ENCODE measurements at places on chromosomes 12 and 14.

DNA sequence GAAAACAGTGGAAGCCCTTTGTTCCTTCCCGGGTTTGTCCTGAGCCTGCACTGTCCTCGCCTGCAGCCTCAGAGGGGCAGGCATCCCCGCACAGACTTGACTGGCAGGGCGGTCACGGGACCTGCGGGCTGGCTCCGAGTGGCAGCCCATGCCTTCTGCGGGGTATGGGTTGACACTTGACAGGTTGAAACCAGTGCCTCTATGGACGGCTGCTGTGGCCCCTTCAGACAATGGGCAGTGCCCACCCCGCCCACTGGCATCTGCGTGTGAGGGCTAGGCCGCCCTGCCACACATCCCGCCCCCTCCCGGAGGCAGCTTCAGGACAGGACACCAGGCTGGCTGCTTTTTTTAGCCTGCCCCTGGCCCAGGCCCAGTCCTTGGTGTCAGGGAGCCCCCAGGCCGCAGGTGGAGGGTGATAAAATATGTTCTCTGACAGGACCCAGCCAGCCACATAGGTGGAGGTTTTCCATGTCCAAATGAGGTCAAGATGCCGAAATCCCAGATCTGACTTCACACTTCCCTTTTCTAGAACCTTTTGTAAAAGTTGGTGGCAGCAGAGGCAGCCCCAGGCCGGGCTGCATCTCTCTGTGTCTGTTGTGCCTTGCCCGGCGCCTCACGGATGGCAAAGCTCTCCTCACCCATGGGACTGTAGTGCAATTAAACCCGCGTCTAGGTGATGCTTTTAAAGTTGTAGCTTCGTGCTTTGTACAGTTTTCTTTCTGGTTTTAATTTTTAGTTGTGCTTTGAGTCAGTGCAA lies 10.0 kb downstream of the ANKRD9 start:
- DNase-seq: no peak

DNA sequence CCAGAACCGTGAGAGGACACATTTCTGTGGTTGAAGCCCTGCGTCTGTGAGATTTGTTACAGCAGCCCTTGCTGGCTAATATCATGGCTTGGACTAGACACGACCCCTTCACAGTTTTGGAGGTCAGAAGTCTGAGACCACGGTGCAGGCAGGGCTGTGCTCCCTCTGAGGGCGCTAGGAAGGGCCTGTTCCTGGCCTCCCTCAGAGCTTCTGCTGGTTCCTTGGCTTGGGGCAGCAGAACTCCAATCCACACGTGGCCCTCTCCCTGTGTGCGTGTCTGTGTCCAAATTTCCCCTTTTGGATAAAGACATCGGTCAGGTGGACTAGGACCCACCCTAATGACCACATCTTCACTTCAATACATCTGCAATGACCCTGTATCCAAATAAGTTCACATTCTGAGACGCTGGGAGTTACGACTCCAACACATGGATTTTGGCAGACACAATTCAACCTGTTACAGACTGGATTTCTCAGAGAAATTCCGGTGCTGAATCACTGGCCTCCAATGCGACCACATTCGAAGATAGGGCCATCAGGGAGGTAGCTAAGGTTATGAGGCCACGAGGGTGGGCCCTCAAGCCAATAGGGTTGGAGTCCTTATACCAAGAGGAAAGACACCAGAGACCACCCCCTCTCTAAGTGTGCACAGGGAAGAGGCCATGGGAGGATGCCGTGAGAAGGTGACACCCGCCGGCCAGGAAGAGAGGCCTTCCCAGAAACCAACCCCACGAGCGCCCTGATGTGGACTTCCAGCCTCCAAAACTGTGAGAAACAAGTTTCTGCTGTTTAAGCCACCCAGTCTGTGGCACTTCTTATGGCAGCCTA lies 43.6 kb upstream of the PPP2R5C start:
- DNase-seq: no peak

DNA sequence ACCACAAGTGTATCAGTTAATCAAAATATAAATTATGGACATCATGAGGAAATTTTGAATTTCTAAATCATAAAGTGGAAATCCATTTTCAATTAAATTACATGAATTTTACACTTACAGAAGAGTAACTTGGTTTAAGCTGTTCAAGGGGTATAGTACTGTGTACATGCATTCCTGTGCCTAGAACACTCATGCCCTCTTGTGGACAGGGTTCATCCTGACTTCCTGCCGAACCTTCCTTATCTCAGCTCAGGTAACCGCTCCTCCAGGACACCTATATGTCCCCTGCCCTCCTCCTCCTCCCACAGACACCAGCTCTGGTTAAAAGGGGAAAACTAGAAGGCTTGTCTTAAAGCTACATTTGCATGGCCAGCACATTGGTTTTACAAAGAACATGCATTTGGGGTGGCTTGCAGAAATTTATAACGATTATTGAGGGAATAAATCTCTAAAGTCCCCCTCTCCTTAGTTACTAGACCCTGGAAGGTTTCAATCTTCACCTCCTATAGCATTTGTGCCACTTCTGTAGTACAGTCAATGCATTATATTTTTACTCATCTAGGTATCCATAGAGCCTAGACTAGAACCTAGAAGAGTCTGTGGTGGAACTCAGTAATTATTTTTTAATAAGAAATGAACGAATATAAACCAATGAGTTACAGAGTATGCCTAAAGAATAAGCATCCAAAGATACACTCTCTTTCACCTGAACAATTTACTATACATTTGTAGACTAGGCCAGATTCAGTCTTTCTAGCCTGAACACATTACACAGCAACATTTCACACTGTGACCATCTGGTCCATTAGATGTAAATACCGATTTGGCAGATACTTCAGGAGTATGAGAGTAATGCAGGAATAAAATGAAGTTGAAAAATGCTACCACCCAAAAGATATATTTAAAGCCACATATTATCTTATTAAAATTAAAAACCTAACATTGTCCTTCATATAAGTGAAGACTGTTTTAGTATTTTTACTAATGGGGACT lies 345.6 kb downstream of the PAWR start:
- DNase-seq: no peak

GRCh38 chr12:45655186-45655585 lies 74.3 kb upstream of the ARID2 start:
- peak; percentile 13 for DNase-seq

DNA sequence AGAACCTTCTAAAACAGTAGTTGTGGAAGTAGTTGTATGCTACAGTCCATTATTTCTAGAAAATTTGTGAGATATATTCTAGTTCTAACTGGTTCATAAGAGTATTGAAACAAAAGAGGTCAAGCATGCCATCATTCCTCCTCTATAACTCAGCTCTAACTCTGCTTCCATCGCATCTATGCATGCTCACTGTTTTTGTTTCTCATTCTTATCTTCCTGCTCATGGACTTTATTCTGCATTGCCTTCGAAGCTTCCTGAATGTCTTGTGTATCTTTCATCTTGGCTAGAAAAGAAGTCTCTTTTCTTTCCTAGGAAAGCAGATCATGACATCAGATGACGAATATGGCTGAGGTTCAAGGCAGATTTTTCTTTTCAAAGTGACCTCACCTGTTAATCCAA lies 402 bp downstream of the LMNTD1 start:
- DNase-seq: no peak

DNA sequence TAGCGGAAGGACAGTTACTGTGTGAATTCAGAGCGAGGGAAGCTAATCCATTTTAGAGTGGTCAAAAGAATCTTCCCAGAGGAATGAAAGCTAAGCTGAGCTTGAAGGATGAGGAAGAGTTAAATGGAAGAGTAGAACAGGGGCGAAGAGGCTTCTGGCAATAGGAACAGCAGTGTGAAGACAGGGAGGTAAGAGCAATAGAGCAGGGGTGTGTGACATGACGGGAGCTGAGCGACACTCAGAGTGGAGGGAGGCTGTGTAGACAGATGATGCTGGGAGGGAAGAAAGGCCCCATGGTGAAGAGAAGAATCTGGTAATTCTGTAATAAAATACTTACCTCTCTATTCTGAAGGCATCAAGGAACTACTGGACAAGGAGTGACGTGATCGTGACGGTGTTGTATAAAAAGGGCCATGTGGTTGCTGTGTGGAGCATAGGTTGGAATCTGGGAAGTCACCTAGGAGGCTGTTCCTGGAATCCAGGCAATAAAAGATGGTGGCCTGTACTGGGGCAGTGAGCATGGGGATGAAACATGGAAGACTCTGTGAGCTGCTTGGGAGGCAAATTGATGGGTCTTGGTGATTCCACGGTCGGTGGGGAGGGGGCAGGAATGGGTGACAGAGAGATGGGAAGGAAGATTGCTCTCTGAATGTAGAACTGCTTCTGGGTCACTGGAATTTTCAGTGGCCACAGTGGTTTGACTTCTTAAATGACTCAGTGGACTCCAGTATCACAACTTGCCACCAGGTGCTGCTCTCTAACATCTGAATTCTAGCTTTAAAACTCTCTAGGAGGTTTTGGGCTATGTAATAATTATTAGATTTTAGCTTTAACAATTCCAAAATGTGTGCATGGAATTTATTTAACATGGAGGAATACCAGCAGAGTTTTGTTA lies 164.1 kb downstream of the ATP23 start:
- no peak for DNase-seq

GRCh38 chr14:93306812-93307211 lies 26.0 kb downstream of the BTBD7 start:
- no peak for DNase-seq

- no peak for DNase-seq
These were observed 49.7 kb downstream of the LIN52 start for GRCh38 chr14:74134484-74134883.

DNA sequence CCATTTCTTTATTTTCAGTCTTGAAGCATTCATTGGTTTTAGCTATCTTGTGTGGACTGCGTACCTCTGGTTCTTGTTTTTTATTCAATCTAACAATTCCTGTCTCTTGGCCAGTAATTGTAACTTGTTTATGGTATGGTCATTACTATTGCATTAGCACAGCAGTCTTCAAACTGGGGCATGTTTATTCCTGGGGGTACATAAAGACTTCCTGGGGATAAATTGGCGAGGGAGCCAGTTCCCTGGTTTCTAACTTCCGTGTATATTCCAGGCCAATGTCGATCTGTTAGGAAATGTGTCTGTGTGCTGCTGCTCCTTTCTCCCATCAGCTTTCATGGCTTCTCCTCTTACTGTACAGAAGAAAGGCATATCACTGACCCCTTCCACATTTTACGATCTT lies 13.7 kb upstream of the EVL start:
- DNase-seq: no peak

DNA sequence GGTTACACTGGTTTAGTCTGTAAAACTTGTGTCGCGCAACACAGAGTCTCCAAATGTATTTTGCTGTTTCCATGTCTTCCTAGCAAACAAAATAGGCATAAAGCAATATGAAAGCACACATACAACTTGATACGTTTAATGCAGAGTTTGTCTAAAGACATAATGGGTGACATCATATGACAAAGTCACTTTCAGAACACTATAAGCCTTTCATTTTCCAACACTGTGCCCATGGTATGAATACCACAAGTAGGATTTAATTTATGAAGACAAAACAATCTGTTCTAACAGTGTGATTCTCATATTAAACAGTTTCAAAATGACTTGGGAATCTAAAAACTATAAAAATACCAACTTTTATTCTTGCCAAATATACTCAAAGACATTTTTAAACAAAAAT lies 58.4 kb downstream of the PTPN21 start:
- DNase-seq: no peak

GRCh38 chr14:75295061-75295461 lies 16.4 kb downstream of the FOS start:
- peak; percentile 70 for DNase-seq

- DNase-seq: no peak
These were observed 194.9 kb upstream of the RMST start for GRCh38 chr12:97267594-97268202.

- no peak for DNase-seq
These were observed 18.6 kb upstream of the KLRB1 start for GRCh38 chr12:9626291-9626690.

GRCh38 chr12:108075561-108075960 lies 53.5 kb upstream of the WSCD2 start:
- DNase-seq: no peak

DNA sequence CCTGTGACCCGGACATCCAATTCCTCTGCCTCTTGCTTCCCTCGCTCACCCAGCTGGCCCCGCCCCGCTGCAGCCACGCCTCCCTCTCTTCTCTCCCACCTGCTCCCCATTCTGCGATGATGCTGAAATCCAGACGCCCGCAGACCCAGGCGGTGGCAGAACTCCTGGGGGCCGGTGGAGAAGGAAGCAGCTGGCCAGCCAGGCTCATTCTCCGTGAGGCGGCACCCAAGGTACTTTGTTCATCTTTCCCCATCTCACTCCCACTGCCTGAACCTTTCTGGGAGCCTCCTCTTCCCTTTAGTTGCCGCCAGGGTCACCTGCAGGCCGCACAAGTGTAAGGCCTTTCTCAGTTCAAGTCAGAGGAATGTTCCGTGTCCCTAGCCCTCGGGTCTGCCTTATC lies 35.7 kb downstream of the FOXN4 start:
- no peak for DNase-seq

DNA sequence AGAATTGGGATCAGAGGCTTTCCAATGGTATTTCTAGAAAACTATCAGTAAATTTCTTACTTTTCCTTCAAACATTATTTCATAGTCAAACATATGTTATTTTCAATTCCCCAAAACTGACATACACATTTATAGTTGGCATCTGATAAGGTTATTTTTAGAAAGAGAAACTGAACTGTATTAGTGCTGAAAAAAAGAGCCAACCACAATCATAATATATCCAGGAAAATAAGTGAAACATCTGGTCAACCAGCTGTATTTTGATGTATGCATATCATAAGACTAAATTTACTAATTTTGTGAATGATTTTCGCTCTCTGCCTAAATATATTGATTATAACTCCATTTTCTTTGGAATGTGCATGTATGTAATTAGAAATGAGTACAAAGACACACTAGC lies 554.2 kb downstream of the FLRT2 start:
- no peak for DNase-seq

GRCh38 chr14:61671082-61671481 lies 24.2 kb upstream of the HIF1A start:
- no peak for DNase-seq

- DNase-seq: no peak
These were observed 72.2 kb downstream of the BHLHE41 start for GRCh38 chr12:26052652-26053051.

- no peak for DNase-seq
These were observed 356.0 kb downstream of the ADGRD1 start for GRCh38 chr12:131309700-131310099.

- no peak for DNase-seq
These were observed 147.8 kb downstream of the RBM19 start for GRCh38 chr12:113818283-113818682.

DNA sequence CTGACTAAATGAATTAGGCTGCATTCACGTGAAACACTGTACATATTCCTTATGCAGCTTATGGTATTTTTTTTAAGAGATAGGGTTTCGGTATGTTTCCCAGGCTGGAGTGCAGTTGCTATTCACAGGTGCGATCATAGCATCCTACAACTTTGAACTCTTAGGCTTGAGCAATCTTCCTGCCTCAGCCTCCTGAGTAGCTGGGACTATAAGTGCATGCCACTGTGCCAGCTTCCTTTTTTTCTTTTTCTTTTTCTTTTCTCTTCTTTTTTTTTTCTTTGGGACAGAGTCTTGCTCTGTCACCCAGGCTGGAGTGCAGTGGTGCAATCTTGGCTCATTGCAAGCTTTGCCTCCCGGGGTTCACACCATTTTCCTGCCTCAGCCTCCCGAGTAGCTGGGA lies 35.8 kb upstream of the SPPL3 start:
- DNase-seq: no peak
